Activated naive CD8-positive, alpha-beta T cell treated with anti-CD3 and anti-CD28 coated beads, Interleukin-2, amount 10 ng/mL, durations not matched to agents 7 days and 5 days (primary cell): ENCODE measurements at places on chromosomes 4 and X. TPM values are rescaled to one million over a fixed set of nuclear protein-coding genes. Genes with fewer than 3 reads are reported as not detected.

- H3K4me1 ChIP-seq, result no peaks in the 10 kb centered on the region
- no peak overlapping the region for H3K27ac ChIP-seq
- no peaks in the 10 kb centered on the region for H3K36me3 ChIP-seq
- no peak for DNase-seq
- H3K27me3 ChIP-seq, result no peaks in the 10 kb centered on the region
Observed at GRCh38 chrX:138877746-138878145, 166.2 kb upstream of the FGF13 start.

GRCh38 chr4:108398316-108398715 lies 222.1 kb upstream of the RPL34 start:
- no peak overlapping the region for H3K4me3 ChIP-seq
- peaks cover 8% of the 10 kb centered on the region for H3K4me1 ChIP-seq
- H3K27me3 ChIP-seq, result peaks cover 2% of the 10 kb centered on the region

- no peak overlapping the region for H3K27ac ChIP-seq
- no peaks in the 10 kb centered on the region for H3K4me1 ChIP-seq
- H3K36me3 ChIP-seq, result no peaks in the 10 kb centered on the region
- no peak overlapping the region for H3K4me3 ChIP-seq
Observed at GRCh38 chr4:147103403-147103946, 157.8 kb upstream of the TTC29 start.

DNA sequence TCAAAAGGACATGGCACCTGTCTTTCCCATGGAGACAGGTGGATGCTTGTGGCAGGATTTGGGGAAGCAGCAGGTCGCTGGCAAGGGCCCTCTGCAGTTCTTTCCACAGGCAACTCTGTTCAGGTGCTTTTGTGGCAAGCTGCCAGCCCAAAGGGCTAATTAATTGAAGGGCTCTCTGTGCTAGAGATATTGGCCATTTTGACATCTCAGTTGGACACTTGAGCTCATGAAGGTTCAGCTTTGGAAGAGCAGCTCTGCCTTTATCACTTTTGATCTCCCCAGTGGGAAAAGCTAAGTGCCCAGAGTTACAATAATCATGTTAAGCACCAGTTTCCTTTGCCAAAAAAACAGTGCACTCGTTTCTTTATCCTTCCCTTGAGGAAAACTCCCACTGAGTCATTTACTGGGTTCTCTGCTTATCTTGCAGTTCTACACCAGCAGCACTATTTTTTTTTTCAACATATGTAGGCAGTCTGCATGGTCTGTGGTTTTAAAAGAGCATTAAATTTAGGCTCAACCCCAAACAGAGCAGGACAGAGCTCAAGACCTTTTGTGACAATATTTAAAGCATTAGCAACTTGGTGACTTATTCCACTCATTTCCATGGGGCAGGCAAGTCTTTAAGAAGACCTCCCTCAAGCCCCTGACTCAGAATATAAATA lies 336.4 kb upstream of the RASGEF1B start:
- peaks cover 4% of the 10 kb centered on the region for H3K4me1 ChIP-seq
- DNase-seq, result no peak
- H3K27ac ChIP-seq, result no peak overlapping the region
- no peaks in the 10 kb centered on the region for H3K36me3 ChIP-seq

GRCh38 chr4:74742185-74742584 lies 52.1 kb downstream of the BTC start:
- DNase-seq, result no peak
- no peaks in the 10 kb centered on the region for H3K36me3 ChIP-seq
- H3K27me3 ChIP-seq, result no peaks in the 10 kb centered on the region
- no peaks in the 10 kb centered on the region for H3K4me1 ChIP-seq

GRCh38 chrX:2550328-2551020 lies 49.7 kb upstream of the DHRSX start:
- H3K4me3 ChIP-seq, result no peak overlapping the region
- no peaks in the 10 kb centered on the region for H3K4me1 ChIP-seq
- H3K27ac ChIP-seq, result no peak overlapping the region
- H3K36me3 ChIP-seq, result no peaks in the 10 kb centered on the region
- no peaks in the 10 kb centered on the region for H3K27me3 ChIP-seq

GRCh38 chr4:146023334-146023967 lies 84.8 kb upstream of the ZNF827 start:
- DNase-seq, result no peak
- no peak overlapping the region for H3K27ac ChIP-seq
- H3K27me3 ChIP-seq, result peaks cover 17% of the 10 kb centered on the region
- no peak overlapping the region for H3K4me3 ChIP-seq
- peaks cover 5% of the 10 kb centered on the region for H3K4me1 ChIP-seq

DNA sequence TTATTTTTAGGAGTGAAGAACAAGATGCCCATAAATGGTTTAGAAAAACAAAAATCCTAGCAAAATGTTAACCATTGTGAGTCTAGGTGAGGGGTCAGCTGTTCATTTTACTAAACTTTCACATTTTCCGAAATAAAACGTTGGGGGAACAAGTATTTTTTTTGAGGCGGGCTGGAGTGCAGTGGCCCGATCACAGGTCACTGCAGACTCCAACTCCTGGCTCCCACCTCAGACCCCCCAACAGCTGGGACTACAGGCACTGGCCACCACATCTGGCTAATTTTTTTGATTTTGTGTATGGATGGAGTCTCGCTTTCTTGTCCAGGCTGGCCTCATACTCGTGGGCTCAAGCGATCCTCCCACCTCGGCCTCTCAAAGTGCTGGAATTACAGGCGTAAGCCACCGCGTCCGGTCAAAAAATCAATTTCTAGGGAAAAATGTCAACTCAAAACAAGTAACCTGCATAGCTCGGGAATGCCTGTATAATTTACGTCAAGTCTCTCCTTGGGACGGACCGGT lies 742 bp upstream of the TAF1 start:
- H3K4me1 ChIP-seq, result peaks cover 9% of the 10 kb centered on the region
- DNase-seq, result no peak
- H3K27me3 ChIP-seq, result no peaks in the 10 kb centered on the region
- H3K27ac ChIP-seq, result peak overlapping the region; percentile 91
- H3K36me3 ChIP-seq, result peaks cover 5% of the 10 kb centered on the region
- peak overlapping the region; percentile 97 for H3K4me3 ChIP-seq

DNA sequence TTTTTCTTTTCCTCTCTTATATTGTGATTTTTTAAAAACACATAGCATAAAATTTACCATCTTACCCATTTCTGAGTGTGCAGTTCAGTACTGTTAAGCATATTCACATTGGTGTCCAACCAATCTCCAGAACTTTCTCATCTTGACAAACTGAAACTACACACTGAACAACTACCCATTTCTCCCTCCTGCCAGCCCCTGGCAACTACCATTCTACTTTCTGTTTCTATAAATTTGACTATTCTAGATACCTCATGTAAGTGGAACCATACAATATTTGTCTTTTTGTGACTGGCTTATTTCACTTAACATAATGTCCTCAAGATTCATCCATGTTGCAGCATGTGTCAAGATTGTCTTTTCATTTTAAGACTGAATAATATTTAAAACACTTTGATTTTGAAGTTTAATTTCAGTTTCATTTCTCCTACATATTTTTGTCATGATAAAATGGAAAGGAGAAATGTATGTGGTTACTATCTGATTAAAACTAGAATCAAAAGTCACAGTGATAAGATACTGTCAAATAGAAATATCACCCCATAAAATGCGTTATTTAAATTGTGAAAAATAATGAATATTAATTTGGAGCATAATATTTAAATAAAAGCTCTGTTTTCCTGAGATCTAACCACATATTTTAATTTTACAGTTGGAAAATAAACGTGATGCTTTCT lies 122.8 kb downstream of the DIPK2B start:
- peak overlapping the region; percentile 83 for H3K4me3 ChIP-seq
- peak overlapping the region; percentile 89 for H3K27ac ChIP-seq
- peaks cover 16% of the 10 kb centered on the region for H3K36me3 ChIP-seq
- no peaks in the 10 kb centered on the region for H3K27me3 ChIP-seq
- peaks cover 15% of the 10 kb centered on the region for H3K4me1 ChIP-seq

- H3K27ac ChIP-seq, result no peak overlapping the region
- H3K4me1 ChIP-seq, result no peaks in the 10 kb centered on the region
- no peaks in the 10 kb centered on the region for H3K36me3 ChIP-seq
- DNase-seq, result no peak
Observed at GRCh38 chr4:63620271-63620670, 789.0 kb downstream of the TECRL start.

GRCh38 chr4:142121448-142122350 lies 485.3 kb downstream of the IL15 start:
- H3K27ac ChIP-seq, result no peak overlapping the region
- no peak overlapping the region for H3K4me3 ChIP-seq
- peaks cover 46% of the 10 kb centered on the region for H3K36me3 ChIP-seq
- no peaks in the 10 kb centered on the region for H3K27me3 ChIP-seq
- no peak for DNase-seq

DNA sequence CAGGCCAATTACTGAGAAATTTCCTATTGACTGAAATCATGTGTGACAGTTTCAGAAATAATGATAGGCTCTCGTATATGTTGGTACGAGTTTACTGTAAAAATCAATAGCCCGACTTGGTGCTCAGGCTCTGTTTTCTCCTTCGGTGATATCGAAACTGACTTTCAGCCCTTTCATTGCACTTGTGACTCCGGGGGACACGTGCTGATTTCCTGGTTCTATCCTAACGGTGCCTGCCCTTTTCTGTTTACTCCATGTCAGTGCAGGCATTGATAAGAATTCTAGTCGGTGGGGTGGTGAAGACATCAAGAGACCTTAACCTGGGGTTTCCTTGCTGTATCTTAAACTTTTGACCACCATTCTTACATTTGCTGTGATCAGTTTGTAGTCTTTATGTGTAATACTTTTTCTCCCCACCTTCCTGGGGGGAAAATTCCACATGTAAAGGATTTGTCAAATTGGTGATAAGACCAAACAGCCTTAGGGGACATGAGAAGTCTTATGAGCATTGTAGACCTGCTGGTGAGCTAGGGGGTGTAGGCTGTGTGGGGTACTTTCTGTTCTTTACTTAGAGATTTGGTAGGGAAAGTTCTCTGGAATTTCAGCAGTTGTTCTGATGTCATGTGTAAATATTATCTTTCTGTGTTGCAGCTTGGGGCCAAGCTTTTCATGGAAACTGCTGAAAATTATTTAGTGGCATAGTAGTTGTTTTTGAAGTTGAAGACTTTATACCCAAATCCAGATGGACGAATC lies 52.7 kb downstream of the TMEM131L start:
- H3K4me1 ChIP-seq, result peaks cover 68% of the 10 kb centered on the region
- DNase-seq, result no peak

DNA sequence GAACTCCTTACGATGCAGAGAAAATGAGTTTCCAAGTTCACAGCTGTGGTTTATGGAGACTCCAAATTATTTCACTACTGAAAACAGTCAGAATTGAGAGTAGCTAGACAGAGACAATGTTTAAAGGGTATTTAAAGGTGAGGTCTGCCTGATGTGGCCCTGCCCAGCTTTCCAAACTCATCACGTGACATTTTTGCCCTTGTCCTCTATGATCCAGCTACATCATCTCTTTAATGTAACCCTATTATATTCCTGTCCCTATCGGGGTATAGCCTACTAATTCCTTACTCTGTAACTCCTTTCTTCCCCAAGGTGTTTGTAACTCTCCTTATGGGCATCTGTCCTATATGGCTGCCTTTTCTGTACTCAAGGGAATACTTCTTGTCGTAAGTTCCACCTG lies 297.2 kb downstream of the GRXCR1 start:
- no peaks in the 10 kb centered on the region for H3K4me1 ChIP-seq
- DNase-seq, result no peak
- no peaks in the 10 kb centered on the region for H3K27me3 ChIP-seq
- H3K27ac ChIP-seq, result no peak overlapping the region
- H3K4me3 ChIP-seq, result no peak overlapping the region

PPEF2 gene
- 0.17 TPM for total RNA-seq

CYTL1 gene
- not detected for total RNA-seq

TMPRSS11A gene
- total RNA-seq, result not detected

TGIF2LX gene
- not detected for total RNA-seq

PITX2 gene
- total RNA-seq, result not detected

COX7B gene
- total RNA-seq, result 232 TPM

SERPINA7 gene
- total RNA-seq, result not detected

ZNF718 gene
- total RNA-seq, result 21.6 TPM
